ENCODE measurements at places on chromosomes 6 and 20. TPM values are rescaled to one million over a fixed set of nuclear protein-coding genes. Genes with fewer than 3 reads are reported as not detected.

- DNase-seq = no peak
Measured at GRCh38 chr6:2102316-2102883, 143.0 kb downstream of the GMDS start.

DNA sequence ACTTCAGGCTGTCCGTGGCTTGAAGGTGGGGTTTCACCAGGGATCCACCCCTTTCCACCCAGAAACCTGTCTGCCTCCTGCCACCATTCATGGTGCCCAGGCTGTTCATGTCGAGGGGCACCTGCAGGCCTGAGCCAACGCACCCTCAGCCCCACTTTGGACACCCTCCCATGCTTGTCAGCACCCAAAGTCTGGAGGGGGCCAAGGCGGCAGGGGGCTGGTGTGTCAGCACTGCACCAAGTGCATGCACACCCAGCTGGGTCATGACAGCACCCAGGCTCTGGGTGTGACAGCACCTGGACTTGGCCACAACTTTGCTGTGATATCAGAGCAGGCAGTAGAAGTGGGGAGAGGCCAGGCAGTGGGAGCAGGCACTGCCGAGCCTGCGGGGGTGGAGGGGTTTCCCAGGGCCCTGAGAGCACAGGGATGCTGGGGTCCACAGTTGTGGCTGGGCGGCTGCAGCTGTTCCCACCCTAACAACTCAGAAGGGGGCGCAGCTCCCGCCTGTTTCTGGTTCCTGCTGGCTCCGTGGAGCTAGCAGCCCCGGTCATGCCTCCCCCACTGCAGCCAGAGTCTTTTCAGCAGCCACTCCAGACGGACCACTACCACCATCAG lies 33.3 kb upstream of the GRM4 start:
- no peak for DNase-seq

DNA sequence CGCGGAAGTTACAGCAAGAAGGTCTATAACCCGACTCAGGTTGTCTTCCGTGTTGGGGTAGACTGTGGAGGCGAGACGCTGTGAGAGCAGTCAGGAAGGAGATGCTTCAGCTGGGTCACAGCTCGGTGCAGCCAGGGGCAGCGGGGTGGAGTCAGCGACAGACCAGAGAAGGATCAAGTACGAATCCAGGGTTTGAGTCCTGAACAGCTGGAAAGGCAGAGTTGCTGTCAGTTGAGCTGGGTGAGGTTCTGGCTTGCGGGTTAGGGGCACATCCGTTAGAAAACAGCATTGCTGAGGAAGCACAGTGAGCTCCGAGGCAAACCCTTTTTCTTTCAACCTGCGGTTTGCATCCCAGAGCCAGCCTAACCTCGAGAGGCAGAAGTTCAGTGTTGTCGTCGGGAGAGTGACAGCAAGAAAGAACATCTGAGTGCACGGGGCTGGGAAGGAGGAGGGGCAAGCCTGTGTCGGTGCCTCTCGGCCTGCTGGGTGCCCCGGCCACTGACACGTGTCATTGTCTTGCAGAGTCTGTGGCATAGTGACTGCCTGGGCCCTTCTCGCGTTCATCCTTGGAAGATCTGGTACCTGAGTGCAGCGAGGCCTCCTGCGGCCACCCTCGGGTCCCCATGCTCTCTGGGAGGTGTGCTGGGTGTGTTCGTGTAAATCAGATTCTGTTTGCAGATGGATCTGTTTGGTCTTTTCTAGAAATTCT lies 20.0 kb downstream of the PNLDC1 start:
- DNase-seq = no peak

GRCh38 chr6:166586424-166587156 lies at the start of gene RAMACL:
RAMACL (minus strand) TSS chr6:166586678; CDS start chr6:166586477, 201 bp downstream.
- DNase-seq = no peak

GRCh38 chr6:116087437-116088027 lies 13.1 kb upstream of the NT5DC1 start:
- DNase-seq = no peak

DNA sequence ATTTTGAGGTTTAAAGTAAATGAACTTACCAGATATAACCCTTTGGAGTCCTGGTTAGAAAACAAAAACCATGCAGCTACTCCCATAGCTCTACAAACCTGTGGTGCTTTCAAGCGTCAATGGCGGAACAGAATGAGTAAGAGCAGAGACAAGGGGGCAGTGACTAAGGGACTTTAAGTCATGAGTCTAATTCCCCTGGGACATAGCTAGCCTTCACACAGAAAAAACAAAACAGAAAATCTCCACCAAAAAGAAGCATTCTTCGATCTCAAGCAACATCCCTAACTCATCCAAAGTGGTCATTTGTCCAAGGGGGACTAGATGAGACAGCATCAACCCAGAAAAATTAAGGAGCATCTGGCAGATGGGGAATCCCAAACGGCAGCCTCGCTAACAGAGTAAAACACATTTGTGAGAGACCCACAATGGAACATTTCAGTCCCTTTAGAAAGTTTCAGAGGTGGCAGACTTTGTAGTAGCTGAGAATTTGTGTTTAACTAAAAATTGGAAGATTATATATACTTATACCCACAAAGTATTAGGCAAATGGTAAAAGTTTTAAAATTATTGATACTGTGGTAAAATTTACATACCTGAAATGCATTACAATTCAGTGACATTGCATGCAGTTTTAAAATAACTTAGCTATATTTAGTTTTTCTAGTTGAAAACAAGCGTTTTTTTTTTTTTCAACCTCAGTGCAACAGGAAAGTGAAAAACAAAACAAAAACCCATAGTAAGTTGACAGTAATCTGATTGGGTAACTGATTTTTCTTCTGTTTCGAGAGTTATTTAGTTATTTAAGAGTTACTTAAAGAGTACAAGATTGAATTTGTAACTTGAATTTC lies 67.5 kb downstream of the KCNQ5 start:
- DNase-seq = no peak

DNA sequence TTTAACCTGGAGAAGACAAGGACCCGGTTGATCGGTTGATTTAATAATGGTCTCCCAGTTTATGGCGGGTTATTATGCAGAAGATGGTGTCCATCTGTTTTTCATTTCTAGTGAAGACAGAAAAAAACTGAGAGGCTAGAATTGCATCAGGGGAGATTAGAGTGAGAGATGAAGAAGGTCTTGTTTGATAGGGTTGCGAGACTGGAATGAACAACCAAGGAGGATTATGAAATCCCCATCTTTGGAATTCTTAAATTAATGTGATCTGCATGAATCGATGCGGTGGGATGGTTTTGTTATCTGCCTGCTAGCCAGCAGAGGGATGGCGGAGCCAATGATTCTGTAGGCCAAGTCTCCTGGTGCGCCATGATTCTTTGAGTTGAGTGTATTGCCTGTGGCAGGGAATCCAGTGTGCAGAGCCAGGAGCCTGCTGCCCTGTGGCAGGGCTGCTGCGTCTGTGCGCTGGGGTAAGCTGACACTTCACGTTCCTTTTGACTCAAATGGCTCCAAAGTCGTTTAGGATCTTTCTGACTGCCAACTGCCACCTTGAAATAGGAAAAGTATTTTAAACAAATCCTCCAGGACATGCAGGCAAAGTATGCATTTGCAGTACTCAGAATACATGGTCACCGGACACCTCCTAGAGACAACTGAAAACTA lies 200.1 kb downstream of the CLIC5 start:
- DNase-seq = no peak

DNA sequence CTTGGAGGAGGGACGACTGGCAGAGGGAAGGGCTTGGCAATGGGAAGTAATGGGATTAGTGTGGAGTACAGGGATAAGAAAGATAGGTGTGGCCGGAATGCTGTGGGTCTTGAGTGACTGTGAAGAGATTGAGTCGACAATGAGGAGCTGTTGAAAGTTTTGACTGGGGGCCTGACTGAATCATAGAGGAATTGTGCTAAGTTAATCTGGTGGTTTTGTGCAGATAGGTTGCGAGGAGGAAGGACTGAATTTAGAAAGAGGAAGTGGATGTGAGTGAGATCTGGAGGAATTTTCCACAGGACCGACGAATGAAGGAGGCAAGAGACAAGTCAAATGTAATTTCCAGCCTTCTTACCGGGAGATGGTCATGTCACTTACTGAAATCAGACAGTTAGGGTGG lies 143.9 kb upstream of the RALGAPA2 start:
- no peak for DNase-seq

The OPN5 gene
- not detected for total RNA-seq

The BPIFB2 gene
- not detected for total RNA-seq

The HLA-G gene
- total RNA-seq = not detected

The SIRPD gene
- total RNA-seq = not detected

The CGAS gene
- 8.3 TPM for total RNA-seq
